ENCODE measurements at places on chromosomes 5 and 9.

DNA sequence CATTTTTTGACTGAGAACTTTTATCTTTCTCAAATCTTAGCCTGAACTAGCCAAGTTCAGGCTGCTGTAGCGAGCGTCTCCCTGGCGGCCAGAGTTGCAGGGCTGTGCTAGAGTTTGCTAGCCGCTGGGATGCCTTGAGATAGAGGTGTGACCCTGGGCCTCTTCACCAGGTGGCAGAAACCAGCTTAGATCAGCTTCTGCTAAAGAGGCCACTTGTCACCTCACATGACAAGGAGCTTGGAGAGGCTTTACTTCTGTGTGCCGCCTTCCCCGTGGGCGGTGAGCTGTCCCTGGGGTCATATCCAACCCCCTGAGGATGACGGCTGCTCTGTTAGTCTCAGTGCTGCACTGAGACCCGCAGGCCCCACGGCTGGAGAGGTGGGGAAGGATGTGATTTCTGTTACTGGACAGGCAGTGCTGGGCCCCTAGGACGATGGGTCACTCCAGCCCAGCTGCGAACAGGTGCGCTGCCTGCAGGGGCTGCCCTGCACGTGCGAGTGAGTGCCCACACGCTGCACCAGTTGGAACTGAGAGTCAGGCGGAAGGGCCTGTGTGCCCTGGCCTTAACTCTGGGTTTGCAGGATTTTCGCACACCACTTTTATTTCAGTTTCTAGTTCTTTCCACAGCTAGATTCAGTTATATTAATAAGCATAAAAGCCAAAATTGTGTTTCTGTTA is 63.8 kb downstream of the EHMT1 start:
- no peak for DNase-seq

DNA sequence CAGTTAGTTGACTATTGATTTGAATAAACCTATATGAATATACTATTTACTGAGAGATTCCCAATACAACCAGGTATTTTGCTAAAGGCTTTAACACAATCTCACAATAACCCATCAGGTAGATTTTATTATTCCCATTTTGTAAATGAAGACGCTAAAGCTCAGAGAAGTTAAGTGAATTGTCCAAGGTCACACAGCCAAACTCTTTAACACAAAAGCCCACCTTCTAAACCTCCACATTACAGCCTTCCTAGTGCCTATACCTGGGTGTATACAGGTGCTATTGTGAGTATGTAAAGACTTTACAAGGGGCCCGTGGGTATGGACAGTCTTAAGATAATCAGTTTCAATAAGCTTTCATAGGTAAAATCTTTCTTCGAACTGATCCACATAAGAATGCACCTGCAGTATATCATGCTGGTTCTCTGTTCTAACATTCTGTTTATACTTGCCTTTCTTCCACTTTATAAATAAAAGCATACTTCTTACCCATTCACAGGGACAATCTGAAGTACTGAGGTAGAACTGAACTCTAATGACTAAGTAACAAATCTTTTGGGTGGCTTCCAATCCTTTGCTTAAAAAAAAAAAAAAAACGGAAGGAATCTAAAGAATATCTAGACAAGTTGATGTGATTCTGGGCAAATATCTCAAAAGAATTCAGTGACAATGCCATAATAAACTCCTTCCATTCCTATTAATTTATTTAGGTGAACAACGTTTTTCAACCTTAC is 59.1 kb downstream of the PJA2 start:
- DNase-seq = no peak

GRCh38 chr9:112382066-112382465 is 2.2 kb downstream of the HSDL2 start:
- no peak for DNase-seq

DNA sequence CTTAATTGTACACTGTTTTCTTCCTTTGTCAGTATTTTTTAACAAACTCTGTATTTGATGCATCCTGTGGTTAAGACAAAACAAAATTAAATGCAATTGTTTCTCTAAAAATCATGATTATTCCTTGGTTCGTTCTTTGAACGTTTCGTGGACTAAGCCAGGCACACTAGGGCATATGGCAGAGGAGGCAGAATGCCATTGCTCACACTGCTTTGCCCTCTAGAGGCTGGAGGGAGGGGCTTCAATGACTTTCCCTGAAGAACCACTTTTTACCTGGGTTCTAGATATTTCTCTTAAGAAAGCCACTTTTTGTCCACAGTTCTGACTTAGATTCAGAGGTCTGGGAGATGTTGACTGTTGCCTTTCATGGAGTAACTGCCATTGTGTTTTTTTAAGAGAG is 236.2 kb upstream of the ADAMTSL1 start:
- no peak for DNase-seq
